Activated T-helper 1 cell treated with anti-CD3 and anti-CD28 coated beads, Interleukin-2, amount 50 U/mL, for 16 hours (primary cell): ENCODE measurements at places on chromosomes 7 and 10.

DNA sequence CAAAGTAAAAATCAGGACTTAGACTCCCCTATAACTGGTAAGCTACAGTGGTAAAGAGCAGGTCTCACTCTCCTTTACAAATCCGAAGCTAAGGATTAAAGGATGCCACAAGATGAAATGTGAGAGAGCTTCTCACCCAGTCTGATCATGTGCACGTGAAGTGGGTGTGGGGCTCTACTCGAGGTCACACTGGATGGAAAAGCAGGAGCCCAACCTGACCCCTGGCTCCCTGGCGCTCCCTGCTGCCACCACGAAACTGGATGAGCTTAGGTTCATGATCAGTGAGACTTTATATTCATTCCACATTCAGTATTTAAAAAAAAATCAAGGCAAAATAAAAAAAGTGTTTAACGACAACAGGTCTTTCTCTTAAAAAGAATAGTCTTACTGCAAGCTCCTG, 21.7 kb upstream of the FOXI2 start:
- DNase-seq: no peak

DNA sequence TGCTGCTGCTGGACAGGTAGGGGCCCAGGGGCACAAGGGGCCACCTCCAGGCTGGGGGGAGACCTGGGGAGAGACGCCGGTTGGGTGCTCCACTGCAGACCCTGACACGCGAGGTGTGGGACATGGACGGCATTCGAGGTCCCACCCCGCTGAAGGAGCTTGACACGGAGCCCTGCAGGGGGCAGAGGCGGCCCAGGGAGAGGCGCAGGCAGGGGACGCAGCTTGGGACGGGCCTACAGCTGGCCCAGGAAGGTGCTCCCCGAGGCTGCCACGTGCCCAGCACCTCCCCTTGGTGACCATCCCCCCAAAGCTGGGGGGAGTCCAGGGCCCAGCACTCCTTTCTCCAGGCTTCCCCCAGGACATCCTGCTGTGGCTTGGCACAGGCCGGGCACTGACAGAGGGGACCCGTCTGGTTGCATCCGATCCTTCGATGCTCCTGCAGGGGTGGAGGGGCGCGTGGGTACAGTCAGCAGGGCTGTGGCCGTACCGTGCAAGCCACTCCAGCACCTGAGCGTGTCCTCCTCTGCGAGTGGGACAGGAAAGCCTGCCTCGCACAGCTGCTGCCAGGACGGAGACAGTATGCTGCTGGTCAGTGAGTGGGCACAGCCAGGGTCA, 174.4 kb downstream of the ELFN1 start:
- no peak for DNase-seq

DNA sequence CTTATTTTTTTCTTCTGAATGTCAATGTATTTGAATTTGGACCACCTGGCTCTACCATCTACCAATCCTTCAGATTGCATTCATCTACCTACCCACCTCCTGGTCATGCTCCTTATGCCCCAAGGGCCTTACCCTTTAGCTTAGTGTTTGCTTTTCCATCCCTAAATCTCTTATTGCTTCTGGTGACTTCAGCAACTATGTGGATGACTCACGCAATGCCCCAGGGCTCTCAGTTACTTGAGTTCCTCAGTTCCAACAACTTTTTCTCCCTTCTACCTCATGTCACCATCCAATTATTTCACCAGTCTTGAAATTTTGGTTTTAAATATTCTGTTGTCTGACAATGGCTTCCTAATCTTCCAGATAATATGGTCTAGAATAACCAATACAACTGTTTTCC, 118.9 kb downstream of the CFAP58 start:
- DNase-seq: no peak

DNA sequence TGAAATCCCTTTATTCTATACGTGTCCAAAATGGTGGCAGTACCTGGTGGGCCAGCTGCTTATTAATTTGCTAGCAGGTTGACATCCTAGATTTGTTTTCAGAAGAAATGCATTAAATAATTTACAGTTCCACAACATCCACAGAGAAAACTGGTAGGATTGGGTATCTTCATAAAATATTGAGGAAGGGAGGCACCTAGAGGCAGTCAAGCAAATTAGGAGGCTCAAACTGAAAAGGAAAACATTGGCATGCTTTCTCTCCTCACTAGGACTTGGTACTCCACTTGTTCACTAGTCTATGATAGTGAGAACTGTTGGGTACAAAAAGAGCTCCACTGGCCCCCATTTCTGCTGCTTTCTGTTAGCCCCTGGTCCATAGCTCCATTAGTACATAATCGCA, 18.3 kb upstream of the LRGUK start:
- DNase-seq: no peak

DNA sequence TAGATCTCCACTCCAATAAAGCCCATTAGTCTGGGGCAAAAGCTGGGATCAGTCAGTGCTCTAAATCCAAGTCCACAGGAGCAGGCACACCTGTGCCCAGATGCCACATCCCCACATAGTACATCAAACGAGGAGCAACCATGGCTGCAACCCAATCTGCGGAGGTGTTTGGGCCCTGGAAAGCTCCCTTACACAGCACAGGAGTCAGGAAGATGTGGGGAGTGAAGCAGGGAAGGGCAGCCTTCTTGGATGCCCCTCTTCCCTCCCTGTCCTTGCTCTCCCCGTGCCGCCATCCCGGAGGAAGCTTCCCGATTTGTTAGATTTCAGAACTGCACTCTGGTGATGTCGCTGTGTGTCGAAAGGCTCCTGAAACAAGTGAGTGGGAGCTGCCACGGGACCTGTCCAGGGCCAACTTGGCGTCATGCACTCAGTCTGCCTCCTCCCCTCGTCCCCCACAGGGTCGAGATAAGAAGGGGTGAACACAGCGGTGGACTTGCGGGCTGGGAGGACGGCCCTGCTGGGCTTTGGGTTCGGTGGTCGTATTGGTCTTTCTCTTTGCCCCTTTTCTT, 230.6 kb upstream of the GRB10 start:
- no peak for DNase-seq

- no peak for DNase-seq
Measured at GRCh38 chr7:151744656-151745638, 132.0 kb downstream of the PRKAG2 start.

- DNase-seq: no peak
Measured at GRCh38 chr10:131205556-131205955, 106.0 kb downstream of the TCERG1L start.

- DNase-seq: peak; percentile 25
Measured at GRCh38 chr7:102286237-102287110, at the start of gene SH2B2. Gene SH2B2, plus strand, starts transcription at chr7:102286868. Its CDS starts 13,683 bp downstream, at chr7:102300551.

- DNase-seq: no peak
Measured at GRCh38 chr10:23630885-23631284, 192.0 kb downstream of the OTUD1 start.

- DNase-seq: no peak
Measured at GRCh38 chr10:76733441-76733936, 904.1 kb downstream of the KCNMA1 start.

GRCh38 chr7:99244939-99245338, 27.7 kb upstream of the MYH16 start:
- no peak for DNase-seq

- no peak for DNase-seq
Measured at GRCh38 chr10:35594115-35595079, 10.7 kb upstream of the GJD4 start.

- no peak for DNase-seq
Measured at GRCh38 chr10:114631666-114632417, 26.2 kb downstream of the ABLIM1 start.

GRCh38 chr7:26307226-26307625, 15.6 kb downstream of the SNX10 start:
- DNase-seq: no peak

DNA sequence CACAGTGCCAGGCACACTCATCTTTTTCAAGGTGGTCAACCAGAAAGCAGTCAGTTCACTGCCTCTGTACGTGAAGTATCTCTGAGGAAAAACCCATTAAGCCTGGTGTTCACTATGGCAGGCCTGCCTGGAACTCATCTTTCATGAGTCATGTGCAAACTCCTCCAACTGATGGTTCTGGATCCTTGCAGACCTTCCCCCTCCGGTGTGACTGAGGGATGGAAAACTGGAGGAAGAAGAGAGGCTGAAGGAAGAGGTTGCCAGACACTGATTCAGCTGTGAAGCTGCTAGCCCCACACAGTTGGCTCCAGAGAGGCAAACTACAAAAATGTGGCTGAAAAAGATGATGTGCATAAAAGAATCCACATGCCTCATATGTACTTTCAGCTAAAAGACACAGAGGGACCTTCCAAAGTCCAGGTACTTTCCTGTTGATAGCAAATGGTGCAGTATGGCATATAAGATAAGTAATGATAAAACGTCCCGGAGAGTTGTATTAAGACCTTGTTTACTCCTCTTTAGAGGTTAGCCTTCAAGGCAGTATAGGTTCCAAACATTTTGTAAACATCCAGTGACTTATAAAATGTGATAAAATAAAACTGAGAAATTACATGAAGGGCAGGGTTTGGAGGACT, 2.7 kb downstream of the CYP3A5 start:
- DNase-seq: no peak
